ENCODE measurements at places on chromosomes 16 and 17.

DNA sequence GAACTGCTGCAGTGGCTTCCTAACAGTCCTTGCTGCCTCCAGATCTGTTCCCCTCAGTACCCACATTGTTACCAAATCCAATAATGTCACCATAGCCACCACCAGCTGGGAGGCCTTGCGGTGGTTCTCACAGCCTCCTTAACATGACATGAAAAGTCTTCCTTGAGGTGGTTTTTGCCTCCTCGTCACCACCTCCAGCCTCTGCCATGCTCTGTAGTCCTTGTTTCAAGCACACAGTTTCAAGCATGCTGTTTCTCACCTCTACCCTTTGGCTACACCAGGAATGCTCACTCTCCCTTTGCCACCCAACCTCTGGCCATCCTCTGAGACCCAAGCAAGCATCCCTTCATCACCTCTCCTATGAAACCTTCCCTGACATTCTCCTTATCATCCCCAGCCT is 47.2 kb downstream of the DNAH9 start:
- DNase-seq, result no peak

- DNase-seq, result no peak
Measured at GRCh38 chr16:23145186-23145585, 4.1 kb downstream of the USP31 start.

DNA sequence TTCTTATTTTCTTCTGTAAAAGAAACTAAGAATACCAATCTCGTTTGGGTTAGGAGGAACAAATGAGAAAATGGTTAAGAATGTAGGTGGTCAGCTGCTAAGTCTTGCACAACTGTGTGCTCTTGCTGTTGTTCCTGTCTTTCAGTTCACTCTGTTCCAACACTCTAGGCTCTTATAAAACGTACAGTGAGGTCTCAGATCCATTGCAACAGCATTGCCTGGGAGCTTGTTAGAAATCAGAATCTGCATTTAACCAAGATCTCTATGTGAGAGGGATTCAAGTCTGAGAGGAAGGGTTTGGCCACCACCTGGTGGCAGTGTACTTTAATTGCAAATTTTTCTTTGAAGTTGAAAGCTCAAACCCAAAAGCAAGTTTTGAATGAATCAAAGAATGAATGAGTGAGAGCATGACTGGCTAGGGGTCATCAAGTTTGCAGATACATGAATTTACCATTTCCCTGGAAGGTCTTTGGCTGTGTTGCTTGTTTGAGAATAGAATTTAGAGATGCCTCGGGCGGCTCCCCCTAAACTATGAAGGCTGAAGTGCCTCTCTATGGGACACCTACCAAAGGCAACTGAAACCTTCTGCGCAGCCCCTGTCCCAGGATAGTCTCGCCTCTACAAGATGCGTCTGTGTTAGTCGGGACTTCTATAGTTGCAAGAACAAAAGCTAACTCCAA is 2.5 kb downstream of the ALOX15B start:
- peak; percentile 13 for DNase-seq

- no peak for DNase-seq
Measured at GRCh38 chr16:4574919-4575705, 19.0 kb downstream of the C16orf96 start.

DNA sequence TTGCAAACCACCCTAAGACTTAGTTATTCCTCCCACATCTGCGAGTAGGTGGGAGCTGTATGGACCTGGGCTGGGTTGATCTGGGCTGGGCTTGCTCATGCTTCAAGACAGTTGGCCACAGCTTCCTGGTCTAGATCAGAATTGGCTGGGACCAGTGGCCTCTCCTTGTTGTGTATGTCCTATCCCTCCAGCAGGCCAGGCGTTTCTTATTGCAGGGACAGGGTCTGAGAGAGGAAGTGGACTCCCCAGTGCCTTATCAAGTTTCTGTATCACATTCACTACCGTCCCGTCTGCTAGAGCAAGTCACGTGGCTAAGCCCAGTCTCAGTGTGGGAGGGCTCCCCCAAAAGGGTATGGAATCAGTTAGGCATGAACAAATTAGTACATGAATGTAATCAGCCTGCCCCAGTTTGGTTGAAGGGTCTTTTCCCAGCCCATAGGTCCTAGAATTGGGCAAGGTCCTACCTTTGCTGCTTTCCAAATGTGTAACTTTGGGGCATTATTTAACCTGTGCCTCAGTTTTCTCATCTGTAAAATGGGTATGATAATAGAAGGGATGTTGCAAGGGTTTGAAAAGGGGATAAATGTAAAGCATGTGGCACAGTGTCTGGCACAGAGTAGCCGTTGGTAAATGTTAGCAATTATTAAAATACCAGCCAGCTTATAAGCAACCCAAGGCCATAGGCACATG is 36.0 kb downstream of the NKD1 start:
- no peak for DNase-seq

GRCh38 chr16:58392215-58393137 is at the start of gene GINS3:
TSS of gene GINS3 (plus strand) at chr16:58392471. CDS start at chr16:58392602, 131 bp downstream.
- DNase-seq, result no peak

DNA sequence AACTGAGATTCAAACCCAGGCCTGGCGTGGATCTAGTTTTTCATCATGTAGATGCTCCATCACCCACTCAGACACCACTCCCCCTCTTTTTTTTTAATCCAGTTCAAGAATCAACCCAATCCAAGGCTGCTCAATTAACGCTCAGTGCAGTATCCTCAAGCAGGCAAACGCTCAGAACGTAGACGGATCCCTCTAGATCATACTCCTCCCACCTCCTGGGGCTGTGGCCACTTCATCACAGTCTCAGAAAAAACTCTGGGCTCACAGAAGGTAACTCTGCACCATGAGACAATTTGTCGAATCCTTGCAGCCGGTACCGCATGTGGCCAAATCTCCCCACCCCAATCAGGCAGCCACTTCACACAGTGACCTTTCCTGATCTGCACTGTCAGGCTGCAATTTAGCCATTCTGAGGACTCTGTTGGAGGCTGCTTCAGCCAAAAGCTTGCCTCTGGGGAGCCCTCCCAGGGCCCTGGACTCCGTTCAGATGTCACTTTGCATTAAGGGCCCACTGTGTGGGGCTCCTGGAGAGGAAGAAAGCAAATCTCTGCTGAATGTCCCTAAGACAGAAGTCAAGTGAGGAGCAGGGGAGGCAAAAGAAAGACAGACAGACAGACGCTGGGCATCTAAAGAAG is 183.5 kb downstream of the XYLT1 start:
- no peak for DNase-seq

- DNase-seq, result no peak
Measured at GRCh38 chr17:3710951-3711383, 12.7 kb upstream of the HASPIN start.

DNA sequence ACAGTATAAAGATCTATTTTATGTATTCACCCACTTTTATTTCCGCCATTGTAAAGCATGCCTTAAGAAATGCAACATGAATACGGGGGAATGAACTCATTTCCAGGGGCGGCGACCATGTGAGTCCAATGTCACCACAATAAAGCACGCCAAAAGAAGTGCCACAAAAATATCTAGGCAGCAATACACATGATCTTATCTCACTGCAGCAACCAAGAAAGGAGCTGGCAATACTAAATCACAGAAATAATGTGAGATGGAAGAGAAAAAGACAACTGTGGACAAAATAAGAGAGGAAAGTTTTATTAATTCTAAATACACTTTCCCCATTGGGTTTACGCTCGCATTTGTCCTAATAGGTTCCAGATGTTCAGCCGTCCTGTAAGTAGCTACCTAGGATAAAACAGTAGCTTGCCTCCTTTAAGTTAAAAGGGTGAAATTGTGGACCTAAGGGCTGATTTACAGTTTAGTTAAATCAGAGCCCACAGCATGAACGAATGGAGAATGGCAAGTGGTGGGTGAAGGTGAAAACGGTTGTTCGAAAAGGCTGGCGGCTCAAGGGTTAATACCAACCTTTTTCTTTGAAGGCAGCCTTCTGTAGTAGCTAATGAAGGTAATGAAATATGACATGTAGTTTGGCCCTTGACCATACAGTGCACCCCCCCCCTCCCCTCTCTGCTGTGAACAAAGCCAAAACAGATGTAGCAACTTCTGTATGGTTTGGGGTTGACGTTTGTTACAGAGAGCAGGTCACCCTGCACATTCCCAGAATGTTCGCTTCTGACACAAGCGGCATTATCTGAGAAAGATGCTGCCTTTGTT is 504.2 kb upstream of the PSMD7 start:
- no peak for DNase-seq

GRCh38 chr17:21177401-21177800 is 36.6 kb downstream of the TMEM11 start:
- no peak for DNase-seq

GRCh38 chr17:57442401-57442823 is 186.1 kb downstream of the MSI2 start:
- DNase-seq, result no peak

- DNase-seq, result no peak
Measured at GRCh38 chr16:63175313-63175712, 1139.1 kb upstream of the CDH8 start.

- no peak for DNase-seq
Measured at GRCh38 chr17:7443499-7444485, 1.1 kb upstream of the CHRNB1 start.

Measured in BJ (cell line).